ENCODE measurements at places on chromosomes 11 and 22. TPM values are rescaled to one million over a fixed set of nuclear protein-coding genes. Genes with fewer than 3 reads are reported as not detected.

- no peaks in the 10 kb centered on the region for H3K27me3 ChIP-seq
- no peak overlapping the region for H3K4me3 ChIP-seq
- no peaks in the 10 kb centered on the region for H3K36me3 ChIP-seq
These were observed 25.7 kb upstream of the CCDC188 start for GRCh38 chr22:20176421-20177085.

DNA sequence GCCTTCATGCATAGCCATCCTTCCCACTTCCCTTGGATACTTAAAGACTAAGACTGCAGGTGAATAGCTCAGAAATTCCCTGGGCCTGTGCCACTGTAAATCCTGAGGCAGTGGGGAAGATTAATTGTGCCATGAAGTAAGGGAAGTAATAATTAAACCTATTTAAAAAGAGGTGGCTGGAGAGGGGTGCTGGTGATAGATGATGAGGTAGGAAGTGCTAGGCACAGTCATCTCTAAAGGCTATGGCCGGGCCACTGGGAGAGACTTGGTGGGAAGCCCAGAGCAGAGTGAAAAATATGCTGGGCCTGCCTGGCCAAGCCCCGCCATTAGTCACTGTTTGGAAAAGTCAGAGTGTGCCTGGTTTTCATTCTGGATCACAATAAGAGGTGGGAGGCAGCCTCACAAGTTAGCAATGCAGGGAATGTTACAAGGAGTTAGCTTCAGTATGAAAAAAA, 197.2 kb upstream of the PITPNB start:
- no peaks in the 10 kb centered on the region for H3K4me1 ChIP-seq
- no peak overlapping the region for H3K27ac ChIP-seq
- H3K36me3 ChIP-seq: no peaks in the 10 kb centered on the region
- H3K4me3 ChIP-seq: no peak overlapping the region
- DNase-seq: no peak

- peaks cover 35% of the 10 kb centered on the region for H3K36me3 ChIP-seq
- H3K4me1 ChIP-seq: peaks cover 47% of the 10 kb centered on the region
- H3K27ac ChIP-seq: peak overlapping the region; percentile 68
- H3K27me3 ChIP-seq: no peaks in the 10 kb centered on the region
These were observed 139.9 kb upstream of the SORL1-AS1 start for GRCh38 chr11:121592708-121593107.

- H3K27me3 ChIP-seq: no peaks in the 10 kb centered on the region
- peaks cover 1% of the 10 kb centered on the region for H3K36me3 ChIP-seq
- H3K4me3 ChIP-seq: no peak overlapping the region
- no peak for DNase-seq
These were observed 33.2 kb downstream of the TSPAN4 start for GRCh38 chr11:875769-876301.

- no peaks in the 10 kb centered on the region for H3K4me1 ChIP-seq
- no peak overlapping the region for H3K27ac ChIP-seq
- H3K36me3 ChIP-seq: no peaks in the 10 kb centered on the region
These were observed 9.9 kb downstream of the BRSK2 start for GRCh38 chr11:1399386-1400316.

DNA sequence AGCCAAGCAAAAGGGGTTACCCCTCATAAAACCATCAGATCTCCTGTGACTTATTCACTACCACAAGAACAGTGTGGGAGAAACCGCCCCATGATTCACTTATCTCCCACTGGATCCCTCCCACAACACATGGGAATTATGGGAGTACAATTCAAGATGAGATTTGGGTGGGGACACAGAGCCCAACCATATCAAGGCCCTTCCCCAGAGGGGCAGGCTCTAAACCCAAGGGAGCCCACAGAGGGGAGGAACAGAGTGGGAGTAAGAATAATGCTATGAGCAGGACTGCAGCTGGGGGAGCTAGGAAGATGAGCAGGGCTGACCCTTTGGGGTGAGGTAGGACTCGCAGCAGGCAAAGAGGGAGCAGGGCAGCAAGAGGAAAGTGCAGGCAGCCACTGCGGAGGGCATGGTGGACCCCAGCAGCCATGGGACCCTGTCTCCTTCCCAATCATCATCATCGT, 59.3 kb downstream of the CD82 start:
- no peaks in the 10 kb centered on the region for H3K27me3 ChIP-seq
- H3K27ac ChIP-seq: no peak overlapping the region
- no peaks in the 10 kb centered on the region for H3K36me3 ChIP-seq

- H3K27ac ChIP-seq: no peak overlapping the region
- no peak for DNase-seq
- no peak overlapping the region for H3K4me3 ChIP-seq
- H3K4me1 ChIP-seq: no peaks in the 10 kb centered on the region
- H3K36me3 ChIP-seq: no peaks in the 10 kb centered on the region
These were observed 733.5 kb upstream of the CCDC90B start for GRCh38 chr11:84019571-84020194.

OR52H1 gene
- not detected for polyA plus RNA-seq

RCOR2 gene
- polyA plus RNA-seq: not detected

- no peak for DNase-seq
- H3K27ac ChIP-seq: no peak overlapping the region
- H3K4me1 ChIP-seq: no peaks in the 10 kb centered on the region
These were observed 560.8 kb downstream of the ETS1 start for GRCh38 chr11:128026596-128026995.

Data from GM12878 (cell line).